ENCODE measurements at places on chromosomes 13 and 19.

- no peak for DNase-seq
These were observed 14.7 kb downstream of the SMARCA4 start for GRCh38 chr19:10975374-10976130.

DNA sequence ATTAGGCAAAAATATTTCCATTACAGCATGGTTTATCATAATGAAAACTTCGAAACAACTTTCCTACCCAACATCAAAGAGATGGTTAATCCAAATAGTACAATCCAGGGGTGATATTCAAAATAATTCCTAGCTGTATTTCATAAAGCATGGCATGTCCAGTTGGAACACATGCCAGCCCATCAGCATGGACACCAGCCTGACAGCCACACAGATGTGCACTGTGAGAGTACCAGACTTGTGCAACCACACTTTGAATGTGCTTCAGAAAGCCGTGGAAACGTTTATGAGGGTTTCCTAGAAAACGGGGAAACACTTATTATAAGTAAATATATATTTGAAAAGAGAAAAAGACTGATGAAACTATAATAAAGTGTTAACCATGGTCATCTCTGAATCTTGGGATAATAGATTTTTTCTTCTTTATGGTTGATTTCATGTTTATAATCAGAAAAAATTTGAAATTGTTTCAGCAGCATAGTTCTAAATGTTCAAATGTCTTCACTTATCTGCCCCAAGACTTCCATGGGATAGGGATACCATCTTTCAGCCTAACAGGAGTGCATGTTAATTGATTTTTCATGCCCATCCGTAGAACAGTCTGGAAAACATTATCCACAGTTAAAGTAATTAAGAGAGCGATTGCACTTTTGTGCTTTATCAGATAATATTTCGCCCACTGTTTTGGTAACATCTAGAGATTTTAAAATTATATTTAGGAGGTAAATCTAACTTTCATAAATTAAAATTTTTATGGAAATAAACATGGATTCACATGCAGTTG, 242.6 kb upstream of the IRS2 start:
- no peak for DNase-seq

DNA sequence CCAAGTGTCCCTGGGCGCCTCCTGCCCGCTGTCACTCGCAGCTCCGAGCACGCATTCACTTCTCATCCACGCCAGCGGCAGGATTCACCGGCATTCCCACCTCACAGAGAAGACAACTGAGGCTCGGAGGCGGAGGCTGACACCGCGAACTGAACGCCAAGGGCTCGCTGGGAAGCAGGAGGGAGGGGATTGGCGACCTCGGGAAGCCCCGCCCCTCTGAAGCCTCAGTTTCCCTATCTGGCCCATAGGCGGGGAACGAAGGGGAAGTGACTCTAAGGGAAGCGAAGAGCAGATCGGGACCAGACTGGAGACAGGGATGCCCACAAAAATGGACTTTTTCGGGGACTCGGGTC, 256 bp downstream of the MICOS13 start:
- DNase-seq = no peak

DNA sequence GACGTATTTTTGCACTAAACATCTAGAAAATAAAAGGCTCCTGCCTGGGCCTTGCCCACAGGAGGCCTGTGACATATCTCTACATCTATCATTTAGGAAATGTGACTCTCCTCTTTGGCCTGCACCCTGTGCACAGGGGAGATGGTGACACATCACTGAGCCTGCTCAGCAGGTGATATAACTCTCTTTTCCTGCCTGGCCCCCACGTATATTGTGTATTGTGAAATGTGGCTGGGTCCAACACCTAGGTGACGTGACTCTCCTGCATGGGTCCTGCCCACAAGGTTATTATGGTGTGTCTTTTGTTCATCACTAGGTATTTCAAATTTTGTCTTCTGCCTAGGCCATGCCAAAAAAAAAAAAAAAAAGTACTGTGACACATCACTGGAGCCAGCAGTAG, 61.4 kb upstream of the ZNF724 start:
- no peak for DNase-seq

GRCh38 chr19:18597809-18598660, 8.6 kb downstream of the CRLF1 start:
- DNase-seq = no peak

DNA sequence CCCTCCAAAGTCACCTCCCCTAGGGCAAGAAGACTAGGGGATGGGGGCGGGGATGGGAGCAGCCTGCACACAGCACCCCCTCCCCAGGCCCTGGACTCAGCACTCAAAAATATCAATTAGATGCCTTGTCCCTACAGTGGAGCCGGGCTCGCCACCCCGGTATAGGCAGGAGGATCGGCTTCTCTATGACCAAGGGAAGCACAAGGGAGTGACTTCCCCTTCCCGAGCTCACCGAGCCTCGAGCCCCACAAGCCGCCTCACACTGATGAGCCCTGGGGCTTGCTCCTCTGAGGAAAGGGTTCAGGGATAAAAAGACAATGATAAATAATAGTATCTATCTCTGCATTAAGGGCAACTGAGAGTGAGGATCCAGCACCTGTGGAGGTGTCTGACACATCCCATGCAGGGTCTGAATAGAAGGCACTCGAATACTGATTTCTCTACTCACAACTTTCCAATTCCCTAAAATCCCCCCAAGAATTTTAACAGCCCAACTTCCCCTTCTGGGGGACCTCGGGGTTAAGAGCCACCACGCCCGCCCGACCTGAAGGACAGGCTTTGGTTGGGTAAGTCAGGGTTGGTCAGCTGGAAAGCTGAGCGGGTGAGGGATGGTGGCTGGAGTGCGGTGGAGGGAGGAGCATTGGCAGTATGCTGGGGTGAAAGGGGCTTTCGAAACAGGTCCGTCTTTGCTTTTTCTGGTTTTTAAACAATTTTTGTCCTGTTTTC, 51.3 kb downstream of the STK24 start:
- DNase-seq = no peak

GRCh38 chr13:113767366-113767765, 8.3 kb downstream of the TMEM255B start:
- DNase-seq = no peak

DNA sequence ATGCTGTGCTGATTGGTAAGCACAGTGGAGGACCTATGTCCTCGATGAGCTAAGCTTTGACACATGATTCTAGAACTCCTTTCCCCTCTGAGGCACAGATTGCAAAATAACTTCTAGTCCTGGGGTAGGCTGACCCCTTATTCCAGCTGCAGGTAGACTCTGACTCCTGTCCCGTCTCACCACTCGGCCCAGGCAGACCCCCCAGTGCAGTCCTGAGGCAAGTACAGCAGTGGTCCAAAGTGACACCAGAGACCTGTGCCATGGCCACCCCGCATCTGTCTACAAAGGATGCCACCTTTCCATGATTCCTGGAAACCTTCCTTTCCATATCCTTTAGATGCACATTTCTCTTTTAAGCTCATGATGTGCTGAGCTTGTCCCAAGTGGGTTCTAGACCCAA, 482.5 kb downstream of the ZNF536 start:
- DNase-seq = no peak

DNA sequence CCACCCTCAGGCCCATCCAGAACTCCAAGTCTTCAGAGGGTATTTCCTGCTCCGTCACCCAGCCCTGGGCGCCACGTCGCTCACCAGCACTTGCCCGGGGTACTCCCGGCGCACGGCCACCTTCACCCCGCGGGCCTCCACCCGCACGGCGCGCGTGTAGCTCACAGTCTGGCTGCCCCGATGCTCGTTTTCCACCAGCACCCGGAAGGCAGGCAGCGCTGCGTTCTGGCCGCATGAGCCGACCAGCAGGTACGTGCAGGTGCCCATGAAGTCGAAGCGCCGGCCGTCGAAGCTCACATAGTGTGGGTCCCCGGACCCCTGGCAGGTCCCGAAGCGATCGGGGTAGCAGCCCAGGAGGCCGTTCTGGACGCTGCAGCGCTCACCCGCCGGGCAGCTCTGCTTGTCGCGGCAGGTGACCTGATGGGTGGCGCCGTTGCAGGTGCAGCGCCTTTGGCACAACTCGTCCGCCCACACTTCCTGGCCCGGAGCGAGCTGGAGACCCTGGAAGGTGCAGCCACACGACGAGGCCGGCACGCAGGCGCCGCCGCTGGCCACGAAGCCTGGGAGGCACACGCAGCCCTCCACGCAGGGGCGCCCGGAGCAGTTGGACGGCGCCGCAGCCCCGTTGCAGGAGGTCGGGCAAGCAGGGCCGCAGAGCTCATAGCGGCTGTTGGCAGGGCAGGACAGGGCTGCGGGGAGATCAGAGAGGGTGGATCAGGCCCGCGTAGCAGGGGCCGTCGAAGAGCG, 19.2 kb downstream of the FCGBP start:
- no peak for DNase-seq

DNA sequence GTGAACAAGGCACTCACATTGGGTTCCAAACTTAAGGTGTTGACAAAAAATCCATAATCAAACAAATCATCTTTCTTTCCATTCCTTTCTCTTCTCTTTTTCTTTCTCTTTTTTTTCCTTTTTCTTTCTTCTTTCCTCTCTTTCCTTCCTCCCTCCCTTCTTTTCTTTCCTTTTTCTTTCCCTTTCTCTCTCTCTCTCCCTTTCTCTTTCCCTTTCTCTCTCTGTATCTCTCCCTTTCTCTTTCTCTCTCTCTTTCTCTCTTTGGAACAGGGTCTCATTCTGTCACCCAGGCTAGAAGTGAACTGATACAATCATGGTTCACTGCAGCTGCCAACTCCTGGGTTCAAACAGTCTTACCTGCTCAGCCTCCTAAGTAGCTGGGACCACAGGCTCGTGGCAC, 12.5 kb downstream of the C19orf18 start:
- no peak for DNase-seq

GRCh38 chr19:46732966-46733689, 12.7 kb upstream of the FKRP start:
- DNase-seq = no peak

DNA sequence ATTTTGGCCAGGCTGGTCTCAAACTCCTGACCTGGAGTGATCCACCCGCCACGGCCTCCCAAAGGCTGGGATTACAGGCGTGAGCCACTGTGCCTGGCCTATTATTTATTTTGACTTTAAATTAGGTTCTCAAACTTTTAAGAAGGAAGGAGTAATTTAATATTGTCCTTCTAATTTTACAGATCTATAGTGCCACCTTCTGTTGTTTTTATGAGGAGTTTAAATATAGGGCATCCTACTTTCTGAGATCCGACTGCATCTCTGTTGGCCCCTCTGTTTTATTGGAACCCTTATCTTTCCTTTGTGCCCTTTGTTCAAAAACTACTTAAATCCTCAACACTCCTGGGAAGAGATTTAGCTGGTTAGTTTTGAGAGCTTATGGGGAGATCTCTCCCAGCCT, 25.4 kb upstream of the ZMYM5 start:
- no peak for DNase-seq

GRCh38 chr19:18834644-18834984, 2.9 kb downstream of the UPF1 start:
- DNase-seq = no peak

DNA sequence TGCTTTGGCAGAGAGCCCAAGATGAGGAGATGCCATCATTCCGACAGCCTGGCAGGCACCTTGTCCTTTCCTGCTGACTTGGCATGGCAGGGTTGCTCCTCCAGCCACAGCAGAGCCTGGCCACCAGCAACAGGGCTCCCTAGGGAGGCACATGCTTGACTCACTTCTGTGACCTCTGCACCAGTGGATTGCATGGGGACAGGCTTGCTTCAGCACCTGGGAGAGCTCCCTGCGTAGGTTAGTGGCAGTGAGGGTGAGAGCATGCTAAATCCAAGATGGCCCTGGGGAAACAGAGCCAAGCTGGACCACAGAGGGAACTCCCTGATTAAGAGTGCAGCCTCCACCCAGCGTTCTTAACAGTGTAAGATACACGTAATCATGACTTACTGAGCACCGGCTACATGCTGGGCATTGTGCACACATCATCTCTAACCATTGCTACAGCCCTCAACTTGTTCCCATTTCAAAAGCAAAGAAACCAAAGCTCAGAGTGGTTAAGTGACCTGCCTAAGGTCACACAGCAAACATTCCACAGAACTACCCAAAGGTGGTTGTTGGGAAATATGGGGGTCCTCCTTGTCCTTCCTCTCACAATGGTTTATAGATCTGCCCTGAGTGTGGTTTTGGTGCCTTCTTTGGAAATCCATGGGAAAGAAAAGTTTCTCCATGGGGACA, 116.6 kb upstream of the UQCRFS1 start:
- no peak for DNase-seq

DNA sequence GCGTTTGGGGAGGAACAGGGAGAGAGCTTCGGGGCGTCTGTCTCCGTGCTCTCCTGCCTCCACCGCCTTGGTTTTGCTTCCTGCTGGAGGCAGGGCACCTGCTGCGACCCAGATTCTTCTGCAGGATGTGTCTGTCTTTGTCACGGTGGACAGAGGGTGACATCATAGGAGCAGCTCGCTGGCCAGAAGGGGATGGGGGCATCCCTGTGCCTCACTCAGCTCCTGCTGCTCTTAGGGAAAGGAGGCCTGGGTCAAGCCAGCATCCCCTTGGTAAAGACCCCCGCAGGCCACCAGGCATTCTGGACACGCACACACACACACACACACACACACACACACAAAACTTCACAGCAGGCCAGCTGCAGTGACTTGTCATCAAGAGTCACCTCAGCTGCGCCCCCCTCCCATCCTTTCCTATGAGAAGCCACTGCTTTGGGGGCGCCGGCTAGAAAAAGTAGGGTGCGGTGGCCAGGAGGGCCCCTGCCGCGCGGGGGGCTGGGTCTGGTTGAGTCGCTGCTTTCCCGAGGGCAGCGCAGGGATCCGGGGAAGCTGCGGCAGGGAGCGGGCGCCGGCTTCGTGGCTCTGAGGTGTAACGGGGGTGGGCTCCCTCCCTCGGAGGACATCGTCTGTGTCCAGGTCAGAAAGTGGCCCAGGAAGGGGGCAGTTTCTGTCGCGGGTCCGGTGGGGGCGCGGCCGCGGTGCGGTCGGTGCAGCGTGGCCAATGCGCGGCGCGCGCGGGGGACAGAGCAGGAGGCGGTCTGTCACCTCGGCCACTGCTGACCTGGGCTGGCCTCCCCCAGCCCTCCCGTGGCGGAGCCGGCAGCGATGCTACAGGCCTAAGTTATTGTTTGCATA, 15.8 kb upstream of the NPAS1 start:
- no peak for DNase-seq

Data from stimulated activated CD4-positive, alpha-beta T cell treated with anti-CD3 and anti-CD28 coated beads, Interleukin-15, amount 100 ng/mL, for 1 hour (primary cell).